Hematopoietic multipotent progenitor cell treated with erythropoietin and hydrocortisone succinate and interleukin-3 and kit ligand, for 15 days (in vitro differentiated cells): ENCODE measurements at places on chromosomes 3 and 15.

GRCh38 chr15:66153549-66154415 lies 99.8 kb downstream of the MEGF11 start:
- no peak for DNase-seq

GRCh38 chr3:171879472-171879871 lies 36.3 kb downstream of the TMEM212 start:
- no peak for DNase-seq

- no peak for DNase-seq
These were observed 861.8 kb downstream of the SQOR start for GRCh38 chr15:46496491-46497115.

- no peak for DNase-seq
These were observed 137.6 kb upstream of the TRIM42 start for GRCh38 chr3:140540262-140540661.

- no peak for DNase-seq
These were observed 288.3 kb downstream of the TLE3 start for GRCh38 chr15:69809421-69809820.

GRCh38 chr3:196141052-196141865 lies 59.4 kb upstream of the TFRC start:
- no peak for DNase-seq

DNA sequence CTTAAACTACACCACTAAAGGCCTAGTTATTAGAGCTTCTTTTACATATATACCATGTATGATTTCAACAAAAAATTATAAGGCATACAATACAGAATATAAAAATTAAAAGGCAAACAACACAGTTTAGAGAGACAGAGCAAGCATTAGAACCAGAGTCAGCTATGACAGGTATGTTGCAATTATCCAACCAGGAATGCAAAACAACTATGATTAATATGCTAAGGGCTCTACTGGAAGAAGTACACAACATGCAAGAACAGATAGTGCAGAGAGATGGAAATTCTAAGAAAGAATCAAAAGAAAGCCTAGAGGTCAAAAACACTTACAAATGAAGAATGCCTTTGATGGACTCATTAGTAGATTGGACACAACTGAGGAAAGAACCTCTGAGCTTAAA lies 39.6 kb downstream of the CCDC54 start:
- no peak for DNase-seq

DNA sequence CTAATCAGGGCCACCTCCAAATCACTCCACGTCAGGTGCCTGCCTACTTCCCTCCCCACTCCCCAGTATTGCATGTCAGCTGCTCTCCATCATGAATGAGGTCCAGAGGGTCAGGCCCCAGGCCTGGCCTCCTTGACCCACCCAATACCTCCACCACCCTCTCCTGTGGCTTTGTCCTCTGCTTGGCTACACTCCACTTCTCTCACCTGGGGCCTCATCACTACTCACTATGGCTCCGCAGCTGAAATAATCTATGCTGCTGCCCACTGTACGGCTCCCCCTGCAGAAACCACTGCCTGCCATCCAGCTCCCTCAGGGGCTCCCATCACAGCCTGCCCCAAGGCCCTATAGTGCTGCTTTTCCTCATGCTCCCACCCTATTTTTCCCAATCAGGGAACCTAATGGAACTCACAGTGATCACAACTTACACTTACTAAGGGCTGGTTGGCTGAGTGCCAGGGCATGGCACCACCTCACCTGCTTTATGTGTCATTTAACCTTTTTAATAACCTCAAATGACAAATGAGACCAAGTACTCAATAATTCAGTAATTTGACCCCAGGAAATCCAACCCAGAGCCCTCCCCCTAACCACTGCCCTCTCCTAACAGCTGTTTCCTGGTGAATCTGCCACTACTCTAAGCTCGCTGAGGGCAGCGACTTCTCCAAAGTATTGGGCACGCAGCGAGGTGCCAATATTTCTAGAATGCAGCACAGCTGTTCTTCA lies 2.3 kb downstream of the GORASP1 start:
- peak; percentile 17 for DNase-seq

GRCh38 chr3:170277833-170278580 lies 55.8 kb downstream of the PRKCI start:
- DNase-seq, result peak; percentile 28

DNA sequence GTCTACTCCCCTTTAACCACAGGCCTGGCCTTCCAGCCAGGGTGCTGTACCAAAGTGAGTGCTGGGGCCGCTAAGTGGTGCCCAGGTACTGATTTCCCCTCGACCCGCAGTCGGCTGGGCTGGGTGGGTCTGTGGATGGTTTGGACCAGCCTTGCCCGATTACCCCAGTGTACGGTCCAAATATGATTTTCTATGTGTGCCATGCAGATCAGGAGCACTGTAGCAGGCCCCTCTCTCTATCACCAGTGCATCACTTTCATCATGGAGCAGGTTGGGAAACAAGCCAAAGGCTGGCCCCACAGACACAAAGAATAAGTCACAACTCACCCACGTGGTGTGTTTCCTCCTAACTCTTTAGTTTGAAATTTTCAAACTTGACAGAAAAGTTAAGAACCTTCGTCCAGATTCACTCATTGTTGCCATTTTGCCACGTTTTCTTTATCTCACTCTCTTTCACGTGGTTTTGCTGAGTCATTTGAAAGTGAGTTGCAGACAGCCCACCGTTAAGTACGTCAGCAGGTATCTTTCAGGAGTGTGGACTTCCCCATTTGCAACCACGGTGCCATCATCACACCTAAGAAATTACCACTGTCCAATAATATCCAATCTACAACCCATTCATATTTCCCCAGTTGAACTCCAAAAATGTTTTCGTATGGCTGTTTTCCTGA lies 37.0 kb downstream of the ZNF710 start:
- DNase-seq, result no peak

DNA sequence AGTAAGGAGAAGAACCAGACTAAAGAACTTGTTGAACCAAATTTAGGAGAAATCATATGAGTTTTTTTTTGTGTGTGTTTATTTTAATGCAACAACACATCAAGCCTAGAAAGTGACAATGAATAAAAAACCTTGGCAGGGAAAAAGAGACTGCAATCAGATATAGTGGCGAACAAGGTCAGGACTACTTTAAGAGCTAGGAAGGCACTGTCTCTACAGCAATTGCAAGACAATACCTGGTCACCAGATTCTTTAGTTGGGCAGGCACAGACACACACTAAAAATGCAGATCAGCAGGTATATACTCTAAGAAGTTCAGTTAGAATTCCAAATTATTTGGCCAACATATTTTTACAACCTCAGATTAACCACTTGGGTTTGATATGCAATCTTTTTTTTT lies 30.8 kb upstream of the GMPPB start:
- no peak for DNase-seq

DNA sequence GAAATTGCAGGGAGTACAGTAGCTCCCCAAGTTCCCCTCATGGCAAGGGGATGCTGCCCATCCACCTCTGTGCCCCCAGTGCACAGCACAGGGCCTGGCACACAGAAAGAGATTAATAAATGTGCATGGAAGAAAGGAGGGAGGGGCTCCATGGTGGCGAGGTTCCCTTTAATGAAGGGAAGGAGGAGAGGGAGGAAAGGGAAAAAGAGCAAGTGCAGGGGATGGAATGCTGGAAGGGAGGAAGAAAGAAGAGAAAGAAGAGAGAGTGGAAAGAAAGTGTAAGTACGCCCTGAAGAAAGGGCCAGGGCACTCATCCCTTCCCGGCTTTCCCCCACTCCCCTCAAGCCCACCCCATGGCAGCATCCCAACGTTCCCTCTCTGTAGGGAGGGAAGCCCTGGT lies 1.5 kb upstream of the VIPR1 start:
- no peak for DNase-seq

GRCh38 chr15:38560456-38560926 lies 4.1 kb downstream of the RASGRP1 start:
- DNase-seq, result no peak

DNA sequence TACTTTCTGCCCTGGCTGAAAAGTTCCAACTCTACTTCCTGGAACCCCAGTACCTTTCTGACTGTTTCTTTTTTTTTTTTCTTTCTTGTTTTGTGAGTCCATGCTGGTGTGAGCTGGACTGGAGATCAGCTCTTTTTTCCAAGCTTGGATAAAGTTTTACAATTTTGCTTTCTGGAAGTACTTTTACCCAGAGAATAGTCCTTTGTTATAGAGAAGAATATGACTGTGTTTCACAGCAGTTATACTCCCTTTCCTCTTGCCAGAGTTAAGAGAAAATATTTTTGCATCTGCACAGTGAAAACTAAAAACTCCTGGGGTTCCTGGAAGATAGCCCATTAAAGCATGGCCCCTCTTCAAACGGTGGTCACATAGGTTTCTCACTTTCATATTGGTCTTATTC lies 1100.6 kb downstream of the OTOL1 start:
- no peak for DNase-seq

- no peak for DNase-seq
These were observed 28.3 kb upstream of the THBS1 start for GRCh38 chr15:39552556-39552955.

DNA sequence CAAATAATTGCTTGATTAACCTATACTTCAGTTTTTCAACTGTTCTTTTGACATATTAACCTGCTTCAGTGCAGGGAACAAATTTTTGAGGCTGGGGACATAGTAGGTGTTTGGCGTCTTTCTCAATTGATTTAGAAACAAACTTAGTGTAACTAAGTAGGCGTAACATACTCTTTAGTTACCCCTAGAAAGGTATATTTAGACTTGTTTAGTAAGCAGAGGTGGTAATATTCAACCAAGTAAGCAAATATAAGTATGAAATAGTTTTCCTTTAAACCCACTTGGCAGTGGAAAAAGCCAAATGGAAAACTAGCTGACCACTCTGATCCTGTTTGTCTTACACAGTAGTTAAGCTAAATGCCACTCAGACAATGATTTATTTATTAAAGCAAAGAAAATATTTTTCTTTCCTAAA lies 113.2 kb downstream of the MBNL1 start:
- DNase-seq, result no peak

GRCh38 chr3:75171630-75172230 lies 492.4 kb upstream of the FRG2C start:
- no peak for DNase-seq

GRCh38 chr3:61913701-61914100 lies 352.3 kb downstream of the PTPRG start:
- no peak for DNase-seq

DNA sequence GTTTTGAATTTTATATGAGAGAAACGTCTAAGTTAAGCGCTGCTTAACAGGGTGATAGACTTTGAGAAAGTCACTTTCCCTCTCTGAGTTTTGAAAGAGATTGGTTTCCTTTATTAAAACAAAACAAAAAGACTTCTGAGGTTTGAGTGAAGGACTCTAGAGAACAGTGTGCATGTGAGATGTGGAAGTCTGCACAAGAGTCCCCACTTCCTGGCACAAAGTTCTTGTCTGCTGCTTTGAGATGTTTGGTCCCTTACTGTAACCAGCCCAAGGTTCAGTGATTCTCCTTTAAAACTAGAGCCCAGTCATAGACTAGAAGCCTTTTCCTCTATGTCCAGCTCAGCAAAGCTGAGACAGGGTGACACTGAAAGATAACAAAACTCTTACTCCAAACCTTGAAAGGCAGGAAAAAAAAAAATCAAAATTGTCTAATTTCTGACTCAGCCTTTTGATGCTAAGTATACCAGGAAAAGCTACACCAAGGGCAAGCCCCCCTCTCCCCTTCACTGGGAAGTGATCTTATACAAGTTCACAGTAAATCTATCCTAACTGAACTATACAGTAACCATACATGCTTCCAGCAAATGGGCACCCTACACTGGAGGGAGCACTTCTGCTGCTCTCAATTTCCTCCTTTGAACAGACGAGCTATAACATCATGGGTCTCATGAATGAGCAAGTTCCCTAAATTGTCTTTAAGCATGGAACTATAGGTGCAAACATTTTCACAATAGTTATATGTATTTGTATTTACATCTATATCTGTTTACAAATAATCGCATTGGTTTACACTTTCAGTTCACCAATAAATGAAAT lies 2.3 kb downstream of the POPDC2 start:
- no peak for DNase-seq

GRCh38 chr15:37111427-37111717 lies 11.0 kb upstream of the MEIS2 start:
- DNase-seq, result no peak

- DNase-seq, result no peak
These were observed 17.1 kb downstream of the ARHGAP31 start for GRCh38 chr3:119311081-119311925.

DNA sequence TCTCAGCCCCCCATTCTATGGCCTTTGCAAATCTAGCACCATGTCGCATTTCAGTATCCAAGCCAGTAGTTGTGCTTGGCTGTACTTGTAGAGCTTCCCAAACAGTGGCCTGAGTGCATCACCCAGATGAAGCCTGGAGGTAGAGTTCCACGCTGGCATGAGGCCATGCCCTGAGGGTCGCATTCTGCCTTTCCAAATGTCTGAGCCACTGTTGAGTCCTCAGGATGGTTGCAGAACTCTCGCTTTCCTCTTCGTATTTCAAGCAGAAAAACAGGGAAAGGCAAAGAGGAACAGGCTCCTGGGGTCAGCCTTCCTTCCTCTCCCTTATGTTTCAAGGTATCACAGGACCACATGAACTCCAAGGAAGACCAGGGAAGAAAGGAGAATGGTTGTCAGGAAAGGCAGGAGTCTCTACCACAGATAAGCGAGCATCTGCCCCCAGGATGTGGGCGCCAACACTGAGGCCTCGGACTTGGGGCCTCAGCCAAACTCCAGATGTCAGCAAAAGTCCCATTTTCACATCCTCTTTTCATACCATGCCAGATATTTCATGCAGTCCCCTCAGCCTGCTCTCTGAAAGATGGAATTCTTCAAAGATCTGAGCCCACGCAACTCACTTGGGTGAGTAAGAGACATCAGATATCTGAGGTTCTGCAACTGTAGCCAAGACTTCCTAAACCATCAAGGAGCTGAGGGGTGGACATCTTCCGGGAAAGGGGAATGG lies 19.4 kb upstream of the PRR20G start:
- DNase-seq, result no peak

DNA sequence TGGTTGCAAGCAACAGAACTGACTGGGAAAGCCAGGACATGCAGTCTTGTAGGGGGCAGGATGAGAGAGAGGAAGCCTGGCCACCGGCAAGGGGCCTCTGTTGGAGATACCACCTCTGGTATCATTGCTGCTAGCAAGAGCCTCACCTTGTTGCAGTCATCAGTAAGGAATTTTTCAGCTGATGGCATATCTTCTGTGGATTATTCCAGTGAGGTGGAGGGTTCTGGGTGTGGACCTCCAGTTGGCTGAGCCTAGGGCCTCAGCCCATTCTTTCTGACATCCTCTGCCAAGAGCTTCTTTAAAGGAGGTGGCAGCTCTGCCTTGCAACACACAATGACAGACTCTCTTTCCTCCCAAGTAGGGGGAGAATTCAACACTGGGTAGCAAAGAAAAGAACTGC lies 128.9 kb downstream of the AQP9 start:
- no peak for DNase-seq

DNA sequence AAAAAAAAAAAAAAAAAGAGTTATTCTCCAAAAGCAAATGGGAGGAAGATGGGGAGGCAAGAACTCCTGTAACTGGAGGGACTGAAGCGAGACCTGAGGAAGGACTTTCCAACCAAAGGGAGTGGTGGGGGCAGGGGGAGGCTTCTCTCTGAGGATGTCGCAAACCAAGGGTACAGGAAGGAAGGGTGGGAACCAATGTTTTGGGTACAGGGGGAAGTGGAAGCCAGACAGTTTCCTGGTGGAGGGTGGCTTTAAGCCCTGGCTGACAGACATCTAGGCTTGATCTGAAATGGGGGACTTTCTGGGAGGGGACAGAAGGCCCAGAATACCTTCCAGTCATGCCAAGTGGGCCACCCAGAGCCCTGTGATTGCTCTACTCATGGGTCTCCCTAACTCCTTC lies 27.0 kb downstream of the VIPR1 start:
- DNase-seq, result no peak

GRCh38 chr3:150936693-150937092 lies 31.5 kb upstream of the MINDY4B start:
- DNase-seq, result no peak

GRCh38 chr15:49235446-49236124 lies 65.5 kb downstream of the GALK2 start:
- peak; percentile 63 for DNase-seq
